Globus pallidus (tissue), 1 donor: ENCODE measurements at places on chromosomes 12 and 14.

DNA sequence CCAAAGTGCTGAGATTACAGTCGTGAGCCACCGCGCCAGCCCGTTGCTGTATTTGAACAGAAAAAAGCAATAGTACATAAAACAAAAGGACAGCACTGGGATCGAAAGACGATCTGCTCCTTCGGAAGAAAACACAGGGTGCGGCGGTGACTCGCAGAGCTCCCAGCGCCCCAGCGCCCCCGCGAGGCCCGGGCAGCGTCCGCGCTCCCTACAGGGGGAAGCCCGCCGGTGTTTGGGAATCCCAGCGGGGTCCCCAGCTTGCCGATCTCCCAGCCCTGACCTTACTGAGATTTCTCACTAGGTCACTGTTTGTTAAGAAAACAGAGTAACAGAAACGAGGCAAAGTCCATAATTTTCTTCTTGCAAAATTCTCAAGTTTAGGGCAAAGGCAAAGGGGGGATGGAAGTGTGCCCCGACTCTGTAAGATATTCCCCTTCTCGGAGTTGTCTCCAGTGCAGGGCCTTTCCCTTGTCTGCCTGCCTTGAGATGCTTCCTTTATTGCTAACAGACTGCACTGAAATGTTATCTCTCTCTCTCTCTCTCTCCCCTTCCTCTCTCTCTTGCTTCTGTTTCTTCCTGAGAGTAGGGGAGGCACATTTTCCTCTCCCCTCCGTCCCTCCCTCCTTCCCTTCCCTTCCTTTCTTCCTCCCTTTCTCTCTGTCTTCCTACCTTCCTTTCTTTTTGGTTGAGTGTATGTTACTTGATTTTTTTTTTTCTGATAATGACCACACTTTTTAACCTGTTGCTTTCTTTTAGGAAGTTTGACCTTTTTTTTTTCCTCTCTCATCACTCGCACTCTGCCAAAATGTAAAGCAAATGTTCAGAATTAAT is 91.9 kb downstream of the TMEM30B start:
- no peak for DNase-seq

DNA sequence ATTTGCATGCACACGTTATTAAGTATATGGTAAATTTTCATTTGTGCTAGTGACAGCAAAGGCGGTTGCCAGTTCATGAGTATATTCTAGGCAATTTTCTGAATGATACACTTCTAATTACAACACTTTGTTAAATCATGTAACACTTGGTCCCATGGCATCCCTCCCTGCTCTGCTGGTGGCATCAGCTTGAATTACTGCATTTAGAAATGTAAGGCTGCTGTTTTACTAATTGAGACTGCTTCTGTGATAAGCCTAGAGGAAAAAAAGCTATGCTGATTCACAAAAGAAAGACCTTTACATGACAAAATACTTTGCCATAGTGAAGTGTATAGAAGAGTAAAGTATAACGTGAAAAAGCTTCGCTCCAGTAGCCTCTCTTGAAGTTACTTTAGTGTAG is 636.1 kb downstream of the KCNH5 start:
- no peak for DNase-seq

- DNase-seq, result no peak
Observed at GRCh38 chr12:27711317-27711682, 668 bp downstream of the MRPS35 start.

GRCh38 chr12:124071075-124071443 is 98.0 kb downstream of the ZNF664 start:
- DNase-seq, result no peak

DNA sequence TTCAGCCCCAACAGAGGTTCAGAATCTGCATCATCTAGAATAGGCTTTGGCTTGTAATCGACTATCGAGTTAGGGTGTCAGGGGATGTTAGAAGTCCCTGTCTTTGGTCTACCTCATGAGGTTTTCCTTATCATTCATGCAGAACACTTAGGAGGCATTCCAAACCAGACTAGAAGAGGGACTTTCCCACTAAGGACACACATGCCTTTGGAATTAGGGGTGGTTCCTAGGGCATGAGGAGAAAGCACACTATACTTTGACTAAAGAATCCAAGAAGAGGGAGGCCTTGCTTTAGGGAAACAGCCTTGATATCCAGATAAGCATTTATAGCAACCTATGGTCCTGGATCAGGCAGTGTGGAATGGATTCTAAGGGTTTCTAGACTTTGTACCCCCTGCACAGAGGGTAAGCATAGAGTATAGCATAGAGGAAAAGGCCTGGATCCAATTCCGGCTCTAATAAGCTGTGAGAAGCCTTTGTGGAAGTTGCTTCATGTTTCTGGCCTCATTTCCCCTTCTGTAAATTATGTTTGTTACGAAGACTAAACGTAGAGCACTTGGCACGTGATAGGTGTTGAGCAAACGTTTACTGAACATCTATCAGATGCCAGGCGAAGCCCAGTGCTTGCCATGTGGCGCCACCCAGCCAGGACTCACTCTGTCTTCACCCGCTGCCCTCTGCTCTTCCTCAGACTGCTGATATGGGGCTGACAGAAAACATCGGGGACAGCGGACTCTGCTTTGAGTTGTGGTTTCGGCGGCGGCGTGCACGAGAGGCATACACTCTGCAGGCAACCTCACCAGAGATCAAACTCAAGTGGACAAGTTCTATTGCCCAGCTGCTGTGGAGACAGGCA is 13.2 kb downstream of the ZNF219 start:
- DNase-seq, result no peak
